ENCODE measurements at places on chromosomes 1 and 21. TPM values are rescaled to one million over a fixed set of nuclear protein-coding genes. Genes with fewer than 3 reads are reported as not detected.

DNA sequence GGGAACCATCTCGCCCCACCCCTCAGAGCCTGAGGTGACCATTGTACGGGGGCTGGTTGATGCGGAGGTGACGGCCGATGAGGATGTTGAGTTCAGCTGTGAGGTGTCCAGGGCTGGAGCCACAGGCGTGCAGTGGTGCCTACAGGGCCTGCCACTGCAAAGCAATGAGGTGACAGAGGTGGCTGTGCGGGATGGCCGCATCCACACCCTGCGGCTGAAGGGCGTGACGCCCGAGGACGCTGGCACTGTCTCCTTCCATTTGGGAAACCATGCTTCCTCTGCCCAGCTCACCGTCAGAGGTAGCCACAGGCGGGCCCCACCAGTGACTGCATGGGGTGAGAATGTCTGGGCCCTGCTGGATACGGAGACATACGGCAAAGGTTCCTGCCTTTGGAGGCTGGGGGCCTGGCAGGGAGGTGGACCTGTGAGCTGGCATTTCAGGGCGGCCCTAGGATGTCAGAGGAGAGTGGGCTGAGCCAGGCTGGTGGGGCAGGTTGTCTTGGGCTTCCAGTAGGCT, 98.5 kb downstream of the TRIM11 start:
- no peak overlapping the region for H3K27ac ChIP-seq
- H3K36me3 ChIP-seq, result peaks cover 7% of the 10 kb centered on the region
- H3K4me1 ChIP-seq, result no peaks in the 10 kb centered on the region
- no peaks in the 10 kb centered on the region for H3K27me3 ChIP-seq
- DNase-seq, result no peak

DNA sequence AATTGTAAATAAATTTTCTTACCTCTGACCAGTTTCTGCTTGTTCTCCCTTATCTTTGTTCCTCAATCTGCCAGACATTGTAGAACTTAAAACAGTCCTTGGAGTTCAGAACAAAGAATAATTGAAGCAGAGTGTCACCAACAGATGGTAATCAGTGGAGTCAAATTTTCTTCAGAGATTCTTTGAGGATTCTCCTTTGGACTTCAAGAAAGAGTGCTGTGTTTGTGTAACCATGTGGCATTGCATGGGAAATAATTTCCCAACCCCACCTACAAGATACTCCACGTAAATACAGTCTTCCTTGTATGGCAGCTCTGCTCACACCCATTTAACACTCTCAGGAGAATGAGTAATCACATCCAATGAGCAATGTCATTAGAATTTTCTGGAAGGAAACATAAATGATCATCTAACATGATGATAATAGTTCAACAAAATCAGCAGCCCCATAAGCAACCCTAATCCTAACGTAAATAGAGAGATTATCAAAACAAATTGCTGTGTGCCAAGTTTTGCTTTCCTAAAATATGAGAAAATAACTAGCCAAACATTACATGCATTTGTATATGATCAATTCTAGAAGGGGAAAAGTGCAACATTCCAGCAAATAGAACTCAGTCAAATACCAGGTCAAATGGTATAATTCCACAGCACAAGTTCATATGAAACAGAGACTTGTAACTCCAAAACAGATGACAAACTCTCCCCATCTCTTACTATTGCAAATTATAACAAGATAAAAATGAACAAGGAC, 6.9 kb upstream of the DENND1B start:
- no peak overlapping the region for H3K4me3 ChIP-seq
- DNase-seq, result peak; percentile 75
- H3K36me3 ChIP-seq, result no peaks in the 10 kb centered on the region
- peaks cover 14% of the 10 kb centered on the region for H3K4me1 ChIP-seq

GRCh38 chr1:183200451-183200850, 14.4 kb downstream of the LAMC2 start:
- H3K4me3 ChIP-seq, result no peak overlapping the region
- H3K27me3 ChIP-seq, result no peaks in the 10 kb centered on the region
- H3K36me3 ChIP-seq, result no peaks in the 10 kb centered on the region
- peaks cover 6% of the 10 kb centered on the region for H3K4me1 ChIP-seq
- H3K27ac ChIP-seq, result no peak overlapping the region

DNA sequence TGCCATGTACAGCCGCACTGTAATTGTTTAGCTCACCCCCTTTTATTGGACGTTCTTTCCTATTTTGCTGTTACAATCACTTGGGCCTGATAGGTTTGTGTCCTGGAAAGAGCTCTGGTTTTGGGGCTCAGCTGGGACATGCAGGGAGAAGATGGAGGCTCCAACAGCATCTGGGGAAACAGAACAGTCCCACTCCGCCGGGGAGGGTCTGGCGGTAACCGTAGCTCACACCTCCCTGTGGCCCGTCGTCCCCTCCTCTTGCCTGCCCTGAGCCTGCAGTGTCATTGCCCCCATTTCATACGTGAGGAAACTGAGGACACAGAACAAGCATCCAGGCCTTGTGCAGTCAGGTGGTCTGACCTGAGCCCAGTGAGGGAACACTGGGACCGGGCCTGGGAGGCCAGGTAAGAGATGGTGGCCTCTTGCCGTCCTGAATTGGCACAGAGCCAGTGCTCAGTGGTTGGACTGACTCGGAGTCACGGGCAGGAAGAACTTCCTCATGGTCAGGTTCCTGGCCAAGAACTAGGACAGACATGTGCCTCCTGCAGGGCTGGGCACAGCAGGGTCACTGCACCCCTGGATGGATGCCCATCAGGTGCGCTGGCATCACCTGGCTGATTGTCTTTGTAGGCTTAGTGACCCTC, 41.8 kb downstream of the S100B start:
- no peak for DNase-seq
- no peaks in the 10 kb centered on the region for H3K4me1 ChIP-seq
- H3K4me3 ChIP-seq, result no peak overlapping the region
- peaks cover 70% of the 10 kb centered on the region for H3K36me3 ChIP-seq
- no peaks in the 10 kb centered on the region for H3K27me3 ChIP-seq

- H3K36me3 ChIP-seq, result no peaks in the 10 kb centered on the region
- no peaks in the 10 kb centered on the region for H3K4me1 ChIP-seq
- no peak for DNase-seq
- no peaks in the 10 kb centered on the region for H3K27me3 ChIP-seq
- no peak overlapping the region for H3K4me3 ChIP-seq
Observed at GRCh38 chr1:158933621-158934020, 2.3 kb downstream of the PYHIN1 start.

KCNT2 gene
- total RNA-seq, result 0.56 TPM

CNIH3 gene
- 2.0 TPM for total RNA-seq
